ENCODE measurements at places on chromosomes 11 and 22. TPM values are rescaled to one million over a fixed set of nuclear protein-coding genes. Genes with fewer than 3 reads are reported as not detected.

The ACR gene
- 0.14 TPM for polyA plus RNA-seq

The OR2AG2 gene
- polyA plus RNA-seq = 0.04 TPM

The UCP2 gene
- 3.0 TPM for polyA plus RNA-seq

The GGT5 gene
- 4.7 TPM for polyA plus RNA-seq

The STK33 gene
- polyA plus RNA-seq = 0.92 TPM

The POU2AF3 gene
- 4.0 TPM for polyA plus RNA-seq

The DENND6B gene
- polyA plus RNA-seq = 6.8 TPM

The PKDREJ gene
- polyA plus RNA-seq = 0.11 TPM

The LMF2 gene
- polyA plus RNA-seq = 44.1 TPM

The CDC42BPG gene
- 30.7 TPM for polyA plus RNA-seq

The FAM83F gene
- polyA plus RNA-seq = 8.6 TPM

The CHRDL2 gene
- 2.8 TPM for polyA plus RNA-seq

The SMTNL1 gene
- not detected for polyA plus RNA-seq

The SMIM38 gene
- polyA plus RNA-seq = 0.08 TPM

The APOA4 gene
- polyA plus RNA-seq = 0.06 TPM

The KCNJ11 gene
- 0.67 TPM for polyA plus RNA-seq

The SMIM35 gene
- polyA plus RNA-seq = 0.02 TPM

The WBP2NL gene
- polyA plus RNA-seq = 0.13 TPM

The EFCAB6 gene
- polyA plus RNA-seq = 0.29 TPM

The MOGAT2 gene
- 0.02 TPM for polyA plus RNA-seq

Measured in esophagus (tissue), 2 donors.